Endothelial cell (in vitro differentiated cells): ENCODE measurements at places on chromosomes 5 and 9. TPM values are rescaled to one million over a fixed set of nuclear protein-coding genes. Genes with fewer than 3 reads are reported as not detected.

GRCh38 chr5:73296772-73297171 lies 123.8 kb downstream of the TMEM174 start:
- no peak for DNase-seq

Gene DNAI1
- 0.74 TPM for total RNA-seq

DNA sequence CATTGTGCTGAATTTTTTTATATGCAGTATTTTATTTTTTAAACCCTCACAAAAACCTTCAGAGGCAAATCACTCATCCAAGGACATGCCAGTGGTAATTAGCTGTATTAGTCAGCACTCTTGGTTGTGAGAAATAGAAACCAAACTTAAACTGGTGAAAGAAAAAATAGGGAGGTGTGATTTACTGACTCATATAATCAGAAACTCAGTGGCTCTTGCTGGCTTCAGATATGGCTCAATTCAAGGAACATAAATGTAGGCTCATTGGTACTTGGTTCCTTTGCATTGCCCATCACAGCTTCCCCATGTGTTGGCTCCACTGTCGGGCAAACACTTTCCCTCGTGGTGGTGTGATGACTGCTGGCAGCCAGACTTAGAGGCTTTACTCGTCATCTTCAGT lies 497.2 kb downstream of the MAT2B start:
- DNase-seq = no peak

Gene GNAQ
- total RNA-seq = 94.6 TPM

GRCh38 chr9:87658511-87658910 lies 67.4 kb upstream of the CTSL start:
- DNase-seq = no peak

Gene OTP
- not detected for total RNA-seq

DNA sequence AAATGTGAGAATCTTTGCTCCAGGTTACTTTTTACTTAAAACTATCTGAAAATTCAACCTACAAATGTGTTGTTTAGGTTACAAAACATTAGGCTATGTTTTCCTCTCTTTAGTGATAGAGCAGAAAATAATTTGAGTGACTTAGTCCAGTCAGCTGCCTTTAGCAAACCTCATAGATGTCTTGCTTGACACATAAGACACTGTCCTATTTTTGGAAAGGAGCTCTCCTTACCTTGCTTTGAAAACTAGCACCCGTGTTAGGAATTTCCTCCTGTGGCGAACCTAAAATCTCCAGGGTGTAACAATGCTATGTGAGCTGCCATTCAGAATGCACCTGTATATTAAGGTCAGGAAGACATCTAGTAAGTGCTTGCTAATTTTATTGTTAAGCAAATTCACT lies 221.2 kb upstream of the CD180 start:
- DNase-seq = no peak

Gene MAPK9
- 51.5 TPM for total RNA-seq

DNA sequence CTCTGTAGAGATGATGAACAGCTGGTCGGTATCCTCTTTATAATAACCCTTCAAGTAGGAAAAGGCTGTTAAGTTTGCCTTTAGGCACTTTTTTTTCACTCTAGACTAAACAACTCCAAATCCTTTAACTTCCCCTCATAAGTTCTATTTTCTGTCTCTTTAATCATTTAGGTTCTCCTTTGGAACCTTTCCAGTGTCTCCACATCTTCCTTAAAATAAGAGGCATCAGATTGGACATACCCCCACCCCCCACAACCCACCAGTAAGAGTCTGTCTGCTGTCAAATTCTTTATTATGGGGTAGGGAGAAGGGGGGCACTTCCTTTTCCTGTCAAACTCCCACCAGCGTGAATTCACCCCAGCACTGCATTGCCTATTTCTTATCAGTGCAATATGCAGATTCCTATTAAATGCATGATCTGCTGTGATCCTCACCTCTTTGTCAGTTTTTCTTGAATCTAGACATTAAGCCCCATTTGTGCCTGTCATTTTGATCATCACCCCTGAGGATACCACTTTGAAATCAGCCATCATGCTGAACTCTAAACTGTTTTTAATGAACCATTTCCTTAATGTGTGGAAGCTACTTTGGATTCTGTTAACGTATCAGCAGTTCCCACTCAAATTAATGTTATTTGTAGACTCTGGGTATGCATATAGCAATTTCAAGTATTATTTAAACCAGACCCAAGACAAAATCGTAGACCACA lies 212.2 kb downstream of the PDZD2 start:
- no peak for DNase-seq

Gene UNC5A
- not detected for total RNA-seq

DNA sequence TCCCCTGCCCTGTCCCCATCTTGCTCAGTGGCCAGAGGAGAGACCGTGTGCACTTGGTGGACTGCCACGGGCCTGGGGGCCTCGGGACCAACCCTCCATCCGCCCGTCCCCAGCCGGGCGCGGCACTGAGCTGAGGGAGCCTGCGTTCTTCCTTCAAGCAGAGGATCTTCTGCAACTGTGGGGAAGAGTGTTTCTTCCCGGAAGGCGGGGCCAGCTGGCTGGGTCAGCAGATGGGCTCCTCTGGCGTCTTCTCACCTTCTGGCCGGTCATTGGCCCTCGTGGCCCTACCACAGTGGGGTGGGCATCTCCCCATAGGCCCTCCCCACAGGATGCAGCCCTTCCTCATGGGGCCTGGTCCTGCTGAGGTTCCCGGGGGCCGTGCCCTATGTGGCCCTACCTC lies 17.4 kb downstream of the RXRA start:
- no peak for DNase-seq

- no peak for DNase-seq
These were observed 27.6 kb downstream of the ACTL7A start for GRCh38 chr9:108889649-108890067.

- no peak for DNase-seq
These were observed 435 bp downstream of the ZNF189 start for GRCh38 chr9:101398930-101399642.

DNA sequence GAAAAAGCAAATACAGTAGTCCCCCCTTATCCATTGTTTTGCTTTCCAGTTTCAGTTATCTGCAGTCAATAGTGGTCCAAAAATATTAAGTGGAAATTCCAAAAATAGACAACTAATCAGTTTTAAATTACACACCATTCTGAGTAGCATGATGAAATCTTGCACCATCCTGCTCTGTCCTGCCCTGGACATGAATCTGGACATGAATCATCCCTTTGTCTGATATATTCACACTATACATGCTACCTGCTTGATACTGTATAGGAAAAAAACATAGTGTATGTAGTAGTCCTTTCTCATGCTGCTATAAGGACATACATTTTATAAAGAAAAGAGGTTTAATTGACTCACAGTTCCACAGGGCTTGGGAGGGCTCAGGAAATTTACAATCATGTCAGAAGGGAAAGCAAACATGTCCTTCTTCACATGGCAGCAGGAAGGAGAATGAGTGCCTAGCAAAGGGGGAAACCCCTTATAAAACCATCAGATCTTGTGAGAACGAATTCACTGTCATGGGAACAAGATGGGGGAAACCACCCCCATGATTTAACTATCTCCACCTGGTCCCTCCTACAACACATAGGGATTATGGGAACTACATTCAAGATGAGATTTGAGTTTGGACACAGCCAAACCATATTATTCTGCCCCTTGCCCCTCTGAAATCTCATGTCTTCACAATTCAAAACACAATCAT lies 153.9 kb downstream of the ARRDC3 start:
- DNase-seq = no peak

DNA sequence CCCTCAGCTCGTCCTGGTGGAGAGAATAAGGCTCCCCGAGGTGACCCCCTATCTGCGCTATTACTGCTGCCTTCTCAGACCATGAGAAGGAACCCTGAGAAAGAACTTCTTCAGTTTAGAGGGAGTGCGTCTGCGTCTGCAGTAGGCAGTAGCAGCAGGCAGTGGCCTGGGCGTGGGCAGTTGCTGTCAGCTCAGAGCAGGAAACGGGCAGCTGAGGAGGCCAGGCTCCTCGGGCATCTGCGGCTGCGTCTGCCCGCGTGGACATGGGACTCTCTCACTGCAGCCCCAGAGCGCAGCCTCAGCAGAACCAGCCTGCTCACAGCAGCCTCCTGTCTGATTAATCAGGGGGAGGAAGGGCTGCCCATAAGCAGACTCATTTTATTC lies 49.8 kb upstream of the FCN1 start:
- DNase-seq = no peak
